ENCODE measurements at places on chromosomes 4 and X.

GRCh38 chr4:41865981-41866798, 69.0 kb upstream of the TMEM33 start:
- peak; percentile 37 for DNase-seq

GRCh38 chr4:54065282-54066087, 1.1 kb upstream of the CHIC2 start:
- no peak for DNase-seq

DNA sequence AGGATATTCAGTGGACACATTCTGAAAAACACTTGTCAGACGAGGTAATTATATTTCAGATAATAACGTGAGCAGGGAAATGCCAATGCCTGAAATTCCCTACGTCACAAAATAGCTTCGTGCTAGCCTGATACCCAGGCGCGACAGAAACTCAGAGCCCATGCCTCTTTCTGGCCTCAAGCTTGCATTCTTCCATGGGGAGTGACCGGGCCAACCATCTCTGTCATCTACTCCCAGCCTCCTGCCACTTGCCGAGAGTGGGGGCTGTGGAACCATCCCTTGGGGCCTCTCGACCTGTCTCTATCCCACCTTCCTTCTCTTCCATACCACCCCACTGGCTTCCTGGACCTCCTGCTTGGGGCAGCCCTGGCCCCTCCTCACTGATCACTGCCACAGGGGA, 34.5 kb upstream of the CDKN2AIP start:
- no peak for DNase-seq

DNA sequence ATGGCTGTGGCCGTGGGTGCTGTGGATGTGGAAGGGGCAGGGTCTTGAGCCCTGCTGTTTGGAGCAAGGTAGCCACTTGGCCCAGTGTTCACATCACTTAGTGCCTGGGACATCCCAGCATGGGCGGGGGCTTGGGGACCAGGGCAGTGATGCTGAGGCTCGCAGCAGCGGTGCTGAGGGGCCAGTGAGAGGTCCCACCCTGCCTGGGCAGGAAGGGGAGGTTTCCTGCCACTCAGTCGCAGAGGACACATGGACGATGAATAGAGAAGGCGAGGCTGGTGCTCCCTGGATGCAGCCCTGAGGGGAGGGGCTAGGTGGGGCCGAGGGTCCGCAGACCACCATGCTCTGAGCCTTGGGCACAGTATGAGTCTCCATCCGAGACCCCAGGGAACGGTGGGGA, 25.7 kb downstream of the DOK7 start:
- no peak for DNase-seq

DNA sequence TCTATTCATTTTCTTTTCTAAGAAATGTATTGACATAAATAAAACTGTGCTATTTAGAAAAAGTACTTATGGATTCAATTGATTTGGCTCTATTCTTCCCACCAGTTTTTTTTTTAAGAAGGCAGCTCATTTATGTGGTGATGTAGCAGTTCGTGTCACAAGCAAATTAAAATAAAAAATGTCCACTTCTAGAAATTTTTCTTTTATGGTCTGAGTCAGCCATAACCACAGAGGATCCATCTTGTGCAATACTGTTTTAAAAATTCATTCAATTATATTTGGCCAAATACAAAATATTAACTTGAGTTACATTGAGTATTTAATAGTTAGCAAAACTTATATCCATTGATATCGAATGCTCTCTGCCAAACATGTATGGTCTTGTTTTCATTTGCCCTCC, 207.9 kb upstream of the FAT1 start:
- DNase-seq = no peak

All from H9 (cell line).